Suprapubic skin (tissue), 4 donors: ENCODE measurements at places on chromosomes 3 and 15. TPM values are rescaled to one million over a fixed set of nuclear protein-coding genes. Genes with fewer than 3 reads are reported as not detected.

- no peak for DNase-seq
- H3K27ac ChIP-seq = no peak overlapping the region
- H3K4me3 ChIP-seq = no peak overlapping the region
- peaks cover 2% of the 10 kb centered on the region for H3K36me3 ChIP-seq
Measured at GRCh38 chr3:70999730-71000129, 583.8 kb downstream of the FOXP1 start.

GRCh38 chr3:127194601-127195187 lies 1.8 kb downstream of the PRR23E start:
- H3K27me3 ChIP-seq = peaks cover 14% of the 10 kb centered on the region
- H3K36me3 ChIP-seq = no peaks in the 10 kb centered on the region
- H3K4me3 ChIP-seq = no peak overlapping the region
- DNase-seq = peak; percentile 32

- no peaks in the 10 kb centered on the region for H3K36me3 ChIP-seq
- DNase-seq = no peak
- H3K27me3 ChIP-seq = peaks cover 3% of the 10 kb centered on the region
- no peak overlapping the region for H3K4me3 ChIP-seq
Measured at GRCh38 chr3:140834266-140835037, 107.2 kb upstream of the SLC25A36 start.

CYFIP1 gene
- total RNA-seq = 106 TPM

SMAD3 gene
- total RNA-seq = 41.9 TPM

IL5RA gene
- total RNA-seq = not detected
